ENCODE measurements at places on chromosomes 12 and 14.
A peak's percentile ranks its signal among the peaks of the same experiment; 100 is the strongest.

DNA sequence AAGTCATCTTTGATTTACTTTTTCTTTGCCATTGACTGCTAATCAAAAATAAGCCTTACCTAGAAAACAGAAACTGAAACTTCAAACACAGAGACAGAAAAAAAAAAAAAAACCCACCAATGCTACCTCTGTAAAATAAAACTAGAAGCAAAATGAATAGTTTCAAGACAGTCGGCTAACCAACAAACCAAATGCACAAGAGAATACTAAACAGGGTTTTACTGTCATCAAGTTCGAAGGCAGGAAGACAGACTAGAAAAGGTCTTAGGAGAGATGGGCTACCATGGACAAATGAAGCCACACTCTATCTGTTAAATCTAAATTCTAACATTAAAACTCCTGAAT, 59.5 kb downstream of the SEL1L start:
- no peak for DNase-seq

DNA sequence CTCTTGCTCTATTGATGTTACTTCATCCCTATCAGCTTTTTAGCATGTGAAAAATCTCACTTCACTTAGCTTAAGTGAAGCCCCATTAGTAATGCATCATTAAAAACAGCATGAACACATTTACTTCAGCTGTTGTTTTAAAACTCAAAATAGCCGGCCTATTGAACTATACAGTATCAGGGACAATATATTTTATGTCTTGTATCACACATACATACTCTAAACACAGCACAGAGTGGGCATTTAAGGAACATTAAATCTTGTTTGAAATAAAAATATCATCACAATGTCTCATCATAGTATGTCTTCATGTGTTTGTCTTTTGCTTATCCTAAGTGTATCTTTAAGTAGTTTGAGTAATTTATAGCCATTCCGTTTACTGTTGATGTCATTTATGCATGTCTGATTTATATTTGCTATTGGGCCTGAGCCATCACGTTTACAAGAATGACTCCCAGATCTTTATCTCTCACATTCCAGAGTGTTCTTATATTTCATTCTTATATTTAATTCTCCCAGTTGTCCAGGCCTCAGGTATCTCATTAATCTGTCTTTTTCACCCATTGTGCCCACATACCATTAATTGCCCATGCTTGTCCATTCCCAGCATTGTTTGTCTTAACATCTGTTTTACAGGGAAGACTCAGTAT, 57.5 kb downstream of the ARHGAP5 start:
- peak; percentile 84 for DNase-seq

- no peak for DNase-seq
These were observed 31.5 kb downstream of the KIF26A start for GRCh38 chr14:104169699-104170479.

- peak; percentile 93 for DNase-seq
These were observed 233.7 kb downstream of the NTF3 start for GRCh38 chr12:5665615-5666014.

DNA sequence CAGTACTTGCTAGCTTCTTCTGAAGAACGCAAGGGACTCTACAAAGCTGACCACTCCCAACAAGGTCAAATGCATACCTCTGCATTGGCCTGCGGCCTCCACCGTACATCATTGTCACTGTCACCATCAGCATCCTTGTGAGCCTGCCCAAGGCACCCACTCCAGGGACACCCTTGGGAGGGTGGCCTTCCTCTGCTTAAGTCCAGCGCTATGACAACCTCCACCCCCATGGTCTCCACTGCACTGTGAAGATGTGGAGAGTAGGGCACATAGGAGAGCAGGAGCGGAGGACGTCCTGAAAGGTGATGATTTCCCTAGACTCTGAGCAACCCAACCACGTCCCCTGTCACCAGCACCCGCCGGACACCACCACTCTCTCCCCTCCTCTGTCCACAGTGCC, 252.8 kb downstream of the ALG10 start:
- no peak for DNase-seq

DNA sequence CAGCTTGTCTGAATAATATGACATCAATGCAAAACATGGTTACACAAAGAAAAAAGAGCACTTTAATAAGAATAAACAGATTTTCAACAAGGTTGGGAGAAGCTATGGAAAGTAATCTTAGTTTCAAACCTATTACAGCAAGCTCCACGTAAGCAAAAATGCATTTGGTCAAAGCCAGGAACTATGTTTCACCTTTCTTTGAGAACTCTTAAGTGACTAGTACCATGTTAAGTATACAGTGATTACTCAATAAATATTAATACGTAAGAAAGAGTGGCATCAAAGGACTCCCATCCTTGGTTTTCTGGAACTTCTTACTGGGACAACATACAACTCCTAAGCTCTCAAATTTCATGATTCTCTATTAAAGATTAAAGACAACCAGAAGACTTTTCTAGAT, 80.7 kb downstream of the ABCC9 start:
- DNase-seq = no peak

DNA sequence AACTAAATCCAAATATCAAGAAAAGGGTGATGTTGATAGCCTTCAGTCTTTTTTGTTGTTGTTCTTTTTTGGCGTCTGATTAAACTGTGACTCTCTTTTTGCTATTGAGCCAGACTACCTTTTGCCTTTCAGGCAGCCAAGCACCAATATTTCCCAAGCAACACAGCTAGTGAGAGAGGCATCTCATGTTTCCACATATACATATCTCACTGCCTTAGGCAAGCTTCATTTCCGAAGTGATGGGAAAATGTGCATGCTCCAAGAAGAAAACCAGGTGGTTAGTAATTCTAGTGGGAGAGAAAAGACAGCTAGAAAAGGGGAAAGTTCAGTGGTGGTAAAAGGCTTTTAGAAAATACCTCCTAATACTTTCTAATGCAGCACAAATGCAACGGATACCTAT, 277.7 kb downstream of the TMTC2 start:
- no peak for DNase-seq

- no peak for DNase-seq
These were observed 54.0 kb downstream of the NCOR2 start for GRCh38 chr12:124513297-124513867.
